Stimulated activated naive CD8-positive, alpha-beta T cell treated with anti-CD3 and anti-CD28 coated beads, Interleukin-15, amount 100 ng/mL, for 72 hours (primary cell): ENCODE measurements at places on chromosomes 5 and 9.

DNA sequence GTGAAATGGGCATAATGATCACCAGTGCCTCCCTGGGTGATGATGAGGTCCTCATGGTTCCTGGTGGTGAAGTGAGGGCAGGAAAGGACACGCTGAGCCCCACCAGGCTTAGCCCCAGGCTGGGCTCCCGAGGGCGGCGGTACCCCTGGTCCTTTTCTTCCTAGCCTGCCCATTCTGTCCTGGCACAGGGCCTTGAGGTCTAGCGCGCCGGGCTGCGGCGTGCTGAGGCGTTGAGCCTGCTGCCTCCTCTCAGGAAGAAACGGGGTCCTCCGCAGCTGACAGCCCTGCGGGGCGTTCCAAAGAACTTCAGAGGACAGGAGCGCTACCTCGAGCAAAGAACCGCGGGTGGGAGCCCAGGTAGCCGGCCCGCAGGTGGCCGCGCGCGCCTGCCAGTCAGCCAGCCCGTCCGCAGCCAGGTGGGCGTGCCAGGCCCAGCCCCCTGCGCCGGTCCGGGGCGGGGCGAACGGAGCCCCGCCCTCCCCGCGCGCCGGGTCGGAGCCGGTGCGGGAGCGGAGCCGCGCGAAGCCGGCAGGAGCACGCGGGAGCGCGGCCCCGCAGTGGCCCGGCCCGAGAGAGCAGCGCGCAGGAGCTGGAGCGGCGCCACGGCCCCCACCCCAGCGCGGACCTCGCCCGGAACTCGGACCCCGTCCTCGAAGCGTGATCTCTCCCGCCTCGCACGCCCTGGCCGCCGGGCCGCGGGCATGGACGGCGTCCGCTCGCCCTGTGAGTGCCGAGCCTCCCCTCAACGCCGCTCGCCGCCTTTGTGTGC, at the start of gene WNK2:
Gene WNK2 (plus strand): TSS at position 477 of the 769 bp plus-strand sequence. CDS start 791 bp downstream, outside the sequence.
- peak; percentile 45 for DNase-seq

- DNase-seq = no peak
Measured at GRCh38 chr5:78633700-78634099, 14.9 kb downstream of the LHFPL2 start.

DNA sequence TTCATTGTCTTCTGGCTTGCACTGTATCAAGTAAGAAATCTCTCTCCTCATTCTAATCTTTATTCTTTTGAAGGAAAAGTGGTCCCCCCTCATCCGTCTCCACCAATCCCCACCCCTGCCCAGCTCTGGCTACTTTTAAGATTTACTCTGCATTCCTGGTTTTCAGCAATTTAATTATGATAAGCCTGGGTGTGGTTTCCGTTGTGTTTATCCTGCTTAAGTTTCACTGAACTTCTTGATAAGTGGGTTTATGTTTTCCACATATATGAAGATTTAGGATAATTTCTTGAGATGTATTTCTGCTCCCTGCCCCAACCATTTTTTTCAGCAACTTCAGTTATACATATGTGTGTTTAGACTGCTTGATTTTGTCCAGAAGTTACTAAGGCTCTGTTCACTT, 46.5 kb downstream of the PTBP3 start:
- DNase-seq = no peak

DNA sequence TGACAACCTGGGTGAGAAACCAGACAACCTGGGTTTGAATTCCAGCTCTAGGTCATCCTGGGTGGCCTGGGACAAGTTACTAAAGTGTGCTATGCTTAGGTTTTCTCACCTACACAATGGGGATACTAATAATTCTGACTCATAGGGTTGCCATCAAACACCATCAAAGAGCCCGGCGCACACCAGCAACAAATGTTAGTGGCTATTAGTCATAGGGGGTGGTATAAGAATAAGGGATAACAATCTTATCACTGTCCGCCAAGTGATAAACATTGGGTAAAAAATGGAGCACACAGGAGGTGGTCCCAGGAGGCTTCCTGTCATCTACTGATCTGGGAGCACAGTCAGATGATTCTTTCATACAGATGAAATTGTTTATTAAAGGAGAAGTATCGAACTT, 61.4 kb upstream of the AFAP1L1 start:
- DNase-seq = no peak

DNA sequence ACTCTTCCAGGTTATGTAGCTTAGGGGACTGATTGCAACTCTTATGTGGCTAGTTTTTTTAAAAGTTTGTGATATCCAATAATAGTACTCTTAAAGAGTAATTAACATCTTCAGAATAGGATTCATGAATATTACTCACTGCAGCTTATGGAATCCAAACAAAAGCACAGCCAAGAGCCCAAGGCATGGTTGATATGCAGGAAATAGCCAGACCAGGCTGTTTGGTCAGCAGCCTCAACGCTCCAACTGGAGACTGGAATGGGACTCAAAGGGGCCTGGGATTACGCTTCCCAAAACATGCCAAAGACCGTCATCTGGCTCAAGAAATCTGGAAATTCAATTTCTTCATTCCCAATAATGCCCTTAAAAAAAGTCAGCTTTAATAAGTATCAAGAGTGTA, 268.6 kb downstream of the SEC61B start:
- DNase-seq = no peak

- no peak for DNase-seq
Measured at GRCh38 chr5:38734353-38734752, 111.5 kb upstream of the OSMR start.

DNA sequence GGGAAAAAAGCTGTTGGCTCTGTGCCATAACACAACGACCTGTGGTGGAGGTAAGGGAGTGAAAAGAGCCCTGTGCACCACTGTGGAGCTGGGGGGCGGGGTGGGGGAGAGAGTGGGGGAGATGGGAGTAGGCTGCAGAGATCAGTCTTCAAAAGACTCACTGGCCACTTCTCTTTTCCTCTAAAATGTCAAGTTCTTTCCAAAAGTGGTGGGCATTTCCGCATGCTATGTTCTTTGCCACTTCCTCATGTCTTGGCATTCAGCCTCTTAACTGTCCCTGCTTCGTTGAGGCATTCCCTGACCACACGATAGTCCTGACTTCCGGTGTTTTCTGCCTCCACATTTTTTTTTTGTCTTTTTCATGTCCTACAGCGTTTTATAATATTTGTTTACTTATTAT, 2.4 kb upstream of the PPP2R2B start:
- DNase-seq = no peak
